Posterior vena cava (tissue), 2 donors: ENCODE measurements at places on chromosomes 3 and 15. TPM values are rescaled to one million over a fixed set of nuclear protein-coding genes. Genes with fewer than 3 reads are reported as not detected.
A peak's percentile ranks its signal among the peaks of the same experiment; 100 is the strongest.

DNA sequence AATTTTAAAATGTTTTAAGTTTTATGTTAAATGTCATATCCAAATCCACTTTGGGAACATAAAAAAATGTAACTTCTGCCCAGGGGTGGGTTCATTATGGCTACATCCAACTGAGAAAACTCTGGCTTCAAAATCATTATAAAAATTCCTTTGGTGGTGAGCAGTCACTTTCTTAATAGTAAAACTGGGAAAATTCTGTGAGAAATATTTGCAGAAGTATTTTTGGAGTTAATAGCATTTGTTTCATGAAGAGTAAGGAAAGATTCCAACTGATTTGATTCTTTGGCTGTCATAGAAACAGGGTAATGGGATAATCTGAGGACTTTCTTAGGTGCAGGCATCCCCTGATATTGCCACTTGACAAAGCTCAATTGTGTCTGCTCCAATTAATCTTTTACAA is 38.8 kb downstream of the CPA3 start:
- DNase-seq: no peak

DNA sequence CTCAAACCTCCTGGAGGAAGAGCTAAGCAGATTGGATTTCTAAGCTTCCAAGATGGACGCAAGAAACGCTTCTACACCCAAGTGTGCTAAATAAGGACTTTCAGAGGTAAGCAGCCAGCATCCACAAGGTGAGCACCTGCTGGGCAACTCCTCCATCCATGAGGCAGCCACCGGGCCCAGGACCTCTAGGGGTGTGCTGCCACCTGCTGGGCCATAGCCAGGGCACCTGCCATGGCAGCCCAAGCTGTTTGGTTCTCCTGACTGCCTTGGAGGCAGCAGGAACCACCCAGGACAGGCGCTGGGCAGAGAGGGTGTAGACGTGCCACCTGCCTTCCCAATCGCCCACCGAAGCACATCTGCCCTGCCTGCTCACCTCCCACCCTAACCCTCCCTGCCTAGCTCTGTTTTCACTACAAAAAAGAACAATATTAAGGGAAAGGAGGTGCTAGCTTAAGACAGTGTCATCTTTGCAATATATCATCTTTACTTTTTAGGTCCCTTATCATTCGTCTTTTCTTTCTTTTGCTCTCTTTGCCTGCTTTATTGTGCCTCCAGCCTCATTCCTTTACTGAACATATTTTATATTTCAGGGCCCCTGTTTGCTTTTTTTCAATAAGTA is 12.9 kb downstream of the C15orf62 start:
- DNase-seq: no peak

GRCh38 chr3:60079076-60079475 is 1029.3 kb upstream of the CFAP20DC start:
- no peak for DNase-seq

DNA sequence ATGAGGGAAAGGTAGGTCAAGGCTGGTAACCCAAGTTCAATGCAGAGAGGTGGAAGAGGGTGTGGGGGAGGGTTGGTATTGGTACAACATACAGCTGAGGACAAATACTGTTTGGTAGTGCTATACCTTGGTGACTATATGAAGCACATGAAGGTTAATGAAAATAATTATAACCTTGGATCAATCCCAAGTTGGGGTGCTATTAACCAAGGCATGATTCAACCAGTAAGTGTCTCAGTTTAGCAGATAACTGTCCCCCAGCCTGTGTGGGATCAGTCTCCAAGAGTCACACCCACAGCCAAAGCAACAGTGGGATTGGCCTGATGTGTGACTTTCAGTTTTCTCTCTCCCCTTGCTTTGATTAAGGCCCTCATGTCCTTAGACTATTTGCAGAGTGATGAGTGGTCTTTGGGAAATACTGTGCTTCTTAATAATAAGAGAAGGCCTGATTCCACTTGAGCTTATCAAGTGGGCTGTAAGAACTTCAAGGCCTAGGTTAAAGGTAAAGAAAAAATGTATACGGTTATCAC is 80.8 kb downstream of the EOMES start:
- DNase-seq: no peak

GRCh38 chr3:127373441-127374085 is 85.7 kb upstream of the PRR20G start:
- peak; percentile 47 for DNase-seq

GRCh38 chr3:42892807-42893206 is 13.1 kb upstream of the ZNF662 start:
- DNase-seq: no peak

GRCh38 chr3:153162513-153163392 is 727 bp downstream of the RAP2B start:
- DNase-seq: peak; percentile 85

DNA sequence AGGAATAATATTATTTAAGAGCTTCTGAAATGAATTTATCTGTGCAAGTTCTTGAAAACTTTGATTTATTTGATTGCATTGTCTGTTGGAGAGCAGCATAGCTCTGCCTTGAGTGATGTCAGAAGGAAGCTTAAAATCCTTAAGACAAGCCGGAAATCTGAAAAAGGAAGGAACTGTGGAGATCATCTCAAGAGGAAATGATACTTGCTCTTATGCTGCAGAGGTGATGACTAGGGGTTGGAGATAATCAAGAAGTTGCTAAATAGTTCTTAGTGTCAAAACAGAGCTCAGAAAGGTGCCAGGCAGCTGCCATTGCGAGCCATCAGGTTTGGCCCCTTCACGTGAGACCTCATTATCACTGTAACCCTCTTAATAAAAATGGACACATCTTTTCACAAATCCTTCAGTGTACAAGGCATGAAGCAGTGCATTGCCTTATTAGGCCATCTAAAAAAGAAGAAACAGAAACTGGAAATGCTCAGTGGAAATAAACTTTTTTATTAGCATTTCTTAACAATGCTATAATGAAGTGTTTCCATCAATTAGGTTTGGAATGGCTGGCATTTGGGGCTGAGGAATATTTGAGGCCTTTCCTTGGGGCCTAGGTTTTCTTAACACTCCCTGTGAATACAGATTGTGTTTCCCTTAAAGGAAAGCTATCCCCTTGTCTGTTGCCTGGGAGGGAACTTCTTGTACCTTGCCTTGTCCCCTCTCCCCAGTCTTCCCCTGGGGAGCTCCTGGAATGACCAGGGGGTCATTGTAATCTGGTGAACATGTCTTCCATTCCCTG is 34.5 kb upstream of the VILL start:
- no peak for DNase-seq

- DNase-seq: no peak
Observed at GRCh38 chr3:189094539-189094938, 77.2 kb upstream of the TPRG1 start.

DNA sequence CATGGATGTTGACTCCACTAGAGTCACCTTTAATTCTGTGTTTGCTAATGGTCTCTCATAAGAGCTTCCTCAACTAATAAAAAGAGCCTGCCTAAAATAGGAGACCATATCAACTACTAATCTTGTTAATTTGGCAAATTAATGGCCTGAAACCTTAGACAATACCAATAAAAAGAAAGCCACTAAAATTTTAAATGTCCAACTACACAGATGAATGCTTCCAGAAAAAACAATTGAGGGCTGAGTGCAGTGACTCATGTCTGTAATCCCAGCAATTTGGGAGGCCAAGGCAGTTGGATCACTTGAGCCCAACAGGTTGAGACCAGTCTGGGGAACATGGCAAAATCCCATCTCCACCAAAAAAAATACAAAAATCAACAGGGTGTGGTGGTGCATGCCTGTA is 230.9 kb downstream of the NSUN3 start:
- no peak for DNase-seq

Gene CYP19A1
- total RNA-seq: 1.8 TPM

Gene DNAJC13
- total RNA-seq: 53.3 TPM

Gene TRIM42
- total RNA-seq: not detected

Gene TRAT1
- total RNA-seq: 1.3 TPM

Gene RNU5B-1
- 102 TPM for total RNA-seq
